ENCODE measurements at places on chromosomes 3 and 15.

GRCh38 chr3:152346058-152346457 is 77.3 kb downstream of the MBNL1 start:
- DNase-seq = no peak

DNA sequence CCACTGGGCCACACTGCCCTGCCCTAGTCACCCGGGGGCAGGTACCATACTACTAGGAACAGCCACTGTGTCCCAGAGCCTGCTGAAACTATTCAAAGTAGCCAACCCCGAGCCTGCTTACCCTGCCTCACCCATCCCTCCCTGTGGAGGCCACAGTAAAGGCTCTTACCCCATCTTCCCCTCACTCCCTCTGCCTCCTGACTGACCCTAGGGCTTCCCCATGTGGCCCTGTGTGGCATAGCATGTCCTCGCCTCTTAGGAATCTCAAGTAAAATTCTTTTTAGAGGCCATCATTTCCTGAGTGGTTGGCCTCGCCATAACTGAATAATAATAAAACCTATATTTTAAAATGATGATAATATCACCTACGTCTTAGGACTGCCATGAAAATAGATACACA is 112.2 kb upstream of the SLC6A11 start:
- DNase-seq = no peak

DNA sequence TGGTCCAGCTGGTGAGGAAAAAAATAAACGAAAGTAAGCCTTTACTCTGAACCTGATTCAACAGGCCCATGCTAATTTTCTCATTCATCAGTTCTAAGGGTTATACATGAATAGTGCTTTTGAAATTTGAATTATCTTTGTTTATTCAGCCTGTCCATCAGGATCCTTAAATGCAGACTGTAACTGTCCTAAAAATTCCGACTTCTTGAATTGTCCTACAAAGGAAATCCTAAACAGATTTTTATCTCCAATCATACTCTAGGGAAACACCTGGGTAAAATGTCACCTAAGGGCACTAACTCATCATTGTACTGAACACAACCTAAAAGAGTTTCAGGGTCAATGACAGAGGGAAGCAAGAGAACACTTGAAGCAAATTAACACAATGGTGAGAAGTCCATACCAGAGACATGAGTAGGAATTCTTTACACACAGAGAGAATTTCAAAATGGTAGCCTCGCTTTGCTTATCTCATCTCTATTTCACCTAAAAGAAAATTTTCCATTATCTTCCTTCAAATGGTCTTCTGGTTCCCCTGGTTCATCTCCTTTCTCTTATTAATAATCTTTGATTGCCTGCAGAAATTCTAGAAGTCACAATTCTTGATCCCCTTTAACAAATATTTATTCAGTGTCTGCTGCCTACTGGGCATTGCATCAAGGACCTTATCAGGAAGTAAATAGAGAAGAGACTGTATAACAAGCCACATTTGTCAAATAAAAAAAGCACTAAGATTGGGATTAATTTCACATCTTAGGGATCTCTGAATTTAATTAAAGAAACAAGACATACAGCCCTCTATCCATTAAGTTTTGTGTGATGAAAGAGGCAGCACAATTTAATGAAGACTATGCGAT is 182.7 kb downstream of the MEIS2 start:
- no peak for DNase-seq

GRCh38 chr3:128624526-128625138 is 26.0 kb downstream of the RPN1 start:
- DNase-seq = no peak

- no peak for DNase-seq
Observed at GRCh38 chr3:22117091-22117490, 366.1 kb upstream of the ZNF385D start.

DNA sequence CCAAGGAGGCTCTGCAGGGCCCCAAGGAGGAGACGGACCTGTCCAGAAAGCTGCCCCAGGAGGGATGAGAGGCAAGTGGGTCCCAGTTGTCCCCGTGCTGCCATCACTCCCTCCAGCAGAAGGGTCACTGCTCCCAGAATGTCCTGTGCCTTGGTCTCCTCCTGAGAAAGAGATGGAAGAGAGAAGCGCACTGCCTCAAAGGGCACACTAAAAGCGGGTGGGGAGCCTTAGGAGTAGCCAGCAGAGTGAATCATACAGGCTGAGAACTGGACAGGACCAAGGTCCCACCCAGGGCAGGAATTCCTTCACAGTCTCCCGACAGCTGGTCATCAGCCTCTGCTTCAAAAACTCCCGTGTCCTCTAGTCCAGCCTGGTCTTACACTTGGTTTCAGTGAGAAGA is 4.6 kb downstream of the THPO start:
- DNase-seq = no peak

DNA sequence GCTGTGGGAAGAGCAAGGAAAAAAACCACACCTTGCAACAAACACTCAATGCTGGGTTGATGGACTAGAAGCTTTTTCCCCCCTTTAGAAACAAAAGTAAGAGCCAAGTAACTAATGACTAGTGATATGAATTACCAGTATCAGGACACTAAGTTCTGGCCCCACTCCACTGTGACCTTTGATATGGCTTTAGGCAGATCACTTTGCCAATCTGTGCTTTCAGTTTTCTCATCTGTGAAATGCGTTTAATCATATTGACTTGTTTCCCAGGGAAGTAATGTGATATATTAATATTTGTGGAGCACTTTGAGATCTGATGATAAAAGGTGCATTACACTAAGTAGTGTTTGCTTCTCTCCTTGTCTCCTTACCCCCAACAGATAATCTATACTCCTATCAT is 319.3 kb upstream of the SATB1 start:
- DNase-seq = no peak

GRCh38 chr3:31929826-31930502 is 51.1 kb downstream of the OSBPL10 start:
- no peak for DNase-seq

- no peak for DNase-seq
Observed at GRCh38 chr3:57691411-57692132, 1.3 kb downstream of the DENND6A start.

- no peak for DNase-seq
Observed at GRCh38 chr15:68224546-68225250, 4.8 kb downstream of the CLN6 start.
